Midbrain (tissue), 1 donor: ENCODE measurements at places on chromosomes 12 and 14.

DNA sequence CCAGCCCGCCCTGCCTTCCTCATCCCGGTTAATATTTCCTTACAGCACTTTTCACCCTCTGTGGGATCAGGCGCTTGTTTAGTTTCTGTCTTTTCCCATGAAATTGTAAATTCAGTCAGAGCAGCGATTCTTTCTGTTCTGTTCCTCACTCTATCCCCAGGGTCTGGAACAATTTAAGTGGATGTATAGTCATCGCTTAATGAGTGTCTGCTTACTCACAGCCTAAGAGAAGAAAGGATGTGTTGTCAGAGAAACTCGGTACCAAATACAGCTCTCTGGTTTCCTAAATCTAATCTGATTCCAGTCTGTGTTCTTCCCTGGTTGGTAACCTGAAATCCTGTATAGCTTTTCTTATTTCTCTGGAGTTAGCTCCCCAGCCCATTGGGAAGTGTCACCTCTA is 44.9 kb downstream of the FOS start:
- DNase-seq = no peak

- no peak for DNase-seq
These were observed 291.2 kb downstream of the ZFP36L1 start for GRCh38 chr14:68501614-68502052.

DNA sequence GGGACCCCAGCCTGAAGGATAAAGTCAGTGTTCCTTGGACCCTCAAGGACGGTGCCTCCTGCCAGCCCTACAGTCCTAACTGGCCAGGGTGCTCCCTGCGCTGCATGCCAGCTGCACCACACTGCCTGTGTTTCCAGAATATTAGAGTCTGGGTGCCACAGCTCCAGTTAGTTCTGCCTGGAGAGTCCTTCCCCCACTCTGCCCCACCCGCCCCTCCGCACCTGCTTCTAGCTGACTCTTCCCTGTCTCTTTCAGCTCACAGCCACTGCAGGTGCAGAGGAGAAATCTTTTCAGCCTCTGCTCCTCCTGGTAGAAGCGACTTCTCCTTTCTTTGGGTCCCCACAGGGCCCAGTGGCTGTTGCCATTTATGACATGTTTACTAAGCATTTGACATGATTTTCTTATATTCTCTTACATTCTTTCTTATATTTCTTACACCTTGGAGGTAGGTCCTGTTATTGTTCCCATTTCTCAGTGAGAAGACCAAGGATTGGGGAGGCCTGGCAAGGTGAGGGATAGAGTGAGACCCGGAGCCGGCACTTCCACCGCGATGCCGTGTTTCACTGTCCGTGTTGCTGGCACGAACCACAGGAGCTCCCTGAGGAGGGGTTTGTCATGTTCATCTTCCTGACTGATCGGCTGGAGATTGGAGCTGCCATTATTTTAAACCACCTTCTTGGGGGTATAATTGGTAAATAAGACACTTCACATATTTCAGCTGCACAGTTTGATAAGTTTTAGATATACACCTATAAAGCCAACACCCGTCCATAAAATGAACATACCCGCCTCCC is 29.4 kb downstream of the SYNE3 start:
- no peak for DNase-seq

GRCh38 chr12:125467363-125467762 is 402.1 kb downstream of the AACS start:
- no peak for DNase-seq

DNA sequence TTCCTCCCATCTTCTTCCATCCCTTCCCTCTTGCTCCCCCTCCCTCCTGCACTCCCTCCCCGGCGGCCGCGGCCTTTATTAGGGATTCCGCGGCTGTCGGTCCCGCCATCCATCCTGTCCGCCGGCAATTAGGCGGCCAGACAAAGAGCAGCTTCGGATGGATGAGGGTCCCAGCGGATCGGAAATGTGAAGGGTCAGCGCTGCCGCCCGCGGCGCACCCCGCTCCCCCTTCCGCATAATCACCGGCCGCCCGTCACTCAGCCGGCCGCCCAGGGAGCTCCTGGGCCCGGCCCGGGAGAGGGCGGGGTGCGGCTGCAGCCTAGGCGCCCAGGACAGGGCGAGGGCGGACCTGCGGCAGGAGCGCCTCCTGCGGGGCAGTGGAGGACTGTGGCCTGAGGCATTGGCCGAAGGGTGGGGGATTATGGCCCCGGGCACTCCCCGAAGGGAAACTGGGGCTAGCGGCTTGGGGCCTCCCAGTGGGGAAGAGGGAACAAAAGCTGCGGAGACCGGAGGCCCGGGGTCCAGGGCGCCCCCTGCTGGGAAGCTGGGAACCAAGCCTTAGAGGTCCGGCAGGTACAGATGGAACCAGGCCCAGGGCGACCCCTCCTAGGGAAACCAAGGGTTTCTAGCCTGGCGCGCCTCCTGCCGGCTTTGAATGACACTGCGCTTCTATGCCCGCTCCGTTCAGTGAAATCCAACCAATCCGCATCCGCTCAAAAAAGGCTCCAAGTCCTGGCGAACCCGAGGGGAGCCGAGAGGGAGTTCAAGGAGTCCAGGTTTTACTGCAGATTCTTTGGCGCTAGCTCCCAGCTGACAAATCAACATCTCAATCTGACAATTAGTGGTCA is 4.4 kb upstream of the DNAJC22 start:
- DNase-seq = peak; percentile 70

- no peak for DNase-seq
These were observed 796.0 kb downstream of the SLC16A7 start for GRCh38 chr12:60391791-60392190.

GRCh38 chr14:92481811-92482555 is 31.6 kb upstream of the RIN3 start:
- no peak for DNase-seq

DNA sequence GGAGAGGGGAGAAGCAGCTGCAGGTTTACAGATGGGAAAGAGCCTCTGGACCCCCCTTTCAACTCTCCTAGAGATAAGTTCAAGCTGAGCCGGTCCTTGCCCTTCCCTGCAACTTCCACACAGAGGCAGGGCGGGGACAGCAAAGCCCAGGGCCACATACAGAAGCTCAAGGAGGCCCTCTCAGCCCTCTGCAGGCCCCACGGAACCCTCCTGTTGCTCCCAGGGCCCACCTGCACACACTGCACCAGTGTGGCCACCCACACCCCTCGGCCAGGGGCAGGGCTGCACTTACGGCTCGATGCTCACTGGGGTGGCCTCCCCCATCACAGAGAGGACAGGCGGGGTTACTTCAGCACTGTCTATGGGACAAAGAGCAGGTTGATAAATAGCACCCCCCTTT is 13.0 kb upstream of the PNMA1 start:
- no peak for DNase-seq

DNA sequence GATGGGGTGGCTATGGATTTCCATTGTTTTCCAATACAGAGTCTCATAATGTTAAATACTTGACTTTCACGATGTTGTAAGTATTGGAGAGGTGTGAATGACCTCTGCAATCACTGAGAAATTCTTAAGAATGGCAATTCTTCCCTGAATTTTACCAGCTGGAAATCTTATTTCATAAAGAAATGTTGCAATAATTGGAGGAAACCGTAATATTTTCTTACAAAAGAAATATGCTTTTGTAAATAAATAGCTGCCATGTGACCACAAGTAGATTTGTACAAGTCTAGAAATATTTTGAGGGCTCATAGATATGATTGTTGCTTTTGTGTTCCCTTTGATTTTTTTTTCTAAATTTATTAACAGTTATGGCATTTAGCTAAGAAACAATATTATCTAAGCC is 308.7 kb upstream of the ATP2B1 start:
- DNase-seq = no peak

DNA sequence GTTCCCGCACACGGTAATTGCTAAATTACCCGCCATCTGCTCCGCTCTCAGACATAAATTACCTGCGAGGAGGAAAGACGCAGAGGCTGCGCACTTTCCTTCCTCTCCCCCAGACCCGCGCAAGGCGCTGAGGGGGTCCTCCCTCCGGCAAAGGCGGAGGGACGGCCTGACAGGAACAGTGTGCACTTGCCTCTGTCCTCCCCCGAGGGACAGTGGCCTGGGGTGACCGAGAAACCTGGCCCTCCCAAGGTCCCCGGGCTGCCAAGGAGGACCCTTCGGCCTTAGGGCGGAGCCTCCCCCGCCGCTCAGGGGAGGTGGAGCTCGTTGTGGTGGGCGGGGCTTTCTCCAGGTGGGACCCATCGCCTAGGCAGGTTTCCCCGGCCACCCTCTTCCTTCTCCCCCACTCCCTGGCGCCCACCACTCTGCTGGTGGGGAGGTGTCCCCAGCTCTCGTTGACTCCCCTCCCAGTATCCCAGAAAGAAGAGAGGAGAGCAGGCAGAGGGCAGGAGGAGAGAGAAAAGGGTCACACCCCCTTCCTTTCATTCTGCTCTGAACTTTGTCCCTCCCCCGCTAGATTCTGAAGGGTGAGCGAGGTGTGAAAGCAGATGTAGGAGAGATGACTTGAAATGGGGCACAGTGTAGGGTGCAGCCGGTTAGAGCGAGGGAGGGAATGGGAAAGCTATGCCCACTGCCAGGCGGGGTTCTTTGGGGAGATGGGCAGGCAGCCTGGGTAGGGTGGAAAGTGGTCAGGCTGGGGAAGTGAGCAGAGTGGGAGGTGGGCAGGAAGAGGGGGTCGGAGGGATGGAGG is 11.4 kb upstream of the CALCOCO1 start:
- no peak for DNase-seq

- DNase-seq = no peak
These were observed 158.9 kb upstream of the EEA1 start for GRCh38 chr12:93087840-93088610.

DNA sequence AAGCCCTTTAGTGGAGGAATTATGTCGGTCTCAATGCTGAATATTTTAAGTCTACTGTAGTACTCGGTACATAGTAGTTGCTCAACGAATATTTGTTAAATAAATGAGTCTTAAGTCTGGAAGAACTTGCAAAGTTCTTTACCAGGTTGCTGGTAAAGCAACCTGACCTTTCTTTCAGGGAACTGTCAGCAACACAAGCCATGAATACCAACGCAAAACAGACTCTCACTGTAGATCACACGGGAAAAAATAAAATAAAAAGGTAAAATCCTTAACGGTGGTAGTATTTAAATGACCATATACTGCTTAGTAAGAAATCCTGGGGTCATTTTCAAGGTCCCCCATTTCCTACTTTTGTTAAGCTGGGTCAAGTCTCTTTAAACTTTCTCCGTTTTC is 447 bp upstream of the NUBPL start:
- no peak for DNase-seq

DNA sequence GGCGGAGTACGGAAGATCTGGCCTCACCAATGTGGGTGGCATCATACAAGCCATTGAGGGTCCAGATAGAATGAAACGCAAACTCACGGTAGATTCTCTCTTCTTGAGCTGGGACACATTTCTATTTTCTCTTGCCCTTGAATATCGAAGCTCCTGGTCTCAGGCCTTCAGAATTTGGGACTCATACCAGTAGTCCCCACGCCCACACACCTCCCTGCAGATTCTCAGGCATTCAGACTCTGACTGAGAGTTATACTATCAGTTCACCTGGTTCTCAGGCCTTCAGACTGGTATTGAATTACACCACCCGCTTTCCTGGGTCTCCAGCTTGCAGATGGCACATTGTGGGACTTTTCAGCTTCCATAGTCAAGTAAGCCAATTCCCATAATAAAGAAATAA is 37.8 kb downstream of the EIF2S3B start:
- no peak for DNase-seq

DNA sequence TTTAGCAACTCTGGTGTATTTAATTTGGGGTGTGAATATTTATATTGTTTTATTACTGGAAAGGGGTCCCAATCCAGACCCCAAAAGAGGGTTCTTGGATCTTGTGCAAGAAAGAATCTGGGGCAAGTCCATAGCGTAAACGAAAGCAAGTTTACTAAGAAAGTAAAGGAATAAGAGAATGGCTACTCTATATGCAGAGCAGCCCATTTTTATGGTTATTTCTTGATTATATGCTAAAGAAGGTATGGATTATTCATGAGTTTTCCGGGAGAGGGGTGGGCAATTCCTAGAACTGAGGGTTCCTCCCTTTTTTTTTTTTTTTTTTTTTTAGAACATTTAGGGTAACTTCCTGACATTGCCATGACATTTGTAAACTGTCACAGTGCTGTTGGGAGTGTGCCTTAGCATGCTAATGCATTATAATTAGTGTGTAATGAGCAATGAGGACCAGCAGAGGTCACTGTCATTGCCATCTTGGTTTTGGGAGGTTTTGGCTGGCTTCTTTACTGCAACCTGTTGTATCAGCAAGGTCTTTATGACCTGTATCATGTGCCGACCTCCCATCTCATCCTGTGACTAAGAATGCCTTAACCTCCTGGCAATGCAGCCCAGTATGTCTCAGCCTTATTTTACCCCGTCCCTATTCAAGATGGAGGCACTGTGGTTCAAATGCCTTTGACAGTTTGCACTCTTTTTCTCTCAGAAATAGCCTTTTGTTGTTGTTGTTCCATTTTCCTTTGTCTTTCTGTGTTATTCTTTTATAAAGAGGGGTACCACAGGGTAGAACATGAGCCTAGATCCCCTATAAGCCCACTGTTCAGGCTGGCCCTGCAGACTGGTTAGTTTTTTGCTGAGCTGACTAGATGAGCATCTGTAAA is 75.5 kb upstream of the DCD start:
- DNase-seq = peak; percentile 7

DNA sequence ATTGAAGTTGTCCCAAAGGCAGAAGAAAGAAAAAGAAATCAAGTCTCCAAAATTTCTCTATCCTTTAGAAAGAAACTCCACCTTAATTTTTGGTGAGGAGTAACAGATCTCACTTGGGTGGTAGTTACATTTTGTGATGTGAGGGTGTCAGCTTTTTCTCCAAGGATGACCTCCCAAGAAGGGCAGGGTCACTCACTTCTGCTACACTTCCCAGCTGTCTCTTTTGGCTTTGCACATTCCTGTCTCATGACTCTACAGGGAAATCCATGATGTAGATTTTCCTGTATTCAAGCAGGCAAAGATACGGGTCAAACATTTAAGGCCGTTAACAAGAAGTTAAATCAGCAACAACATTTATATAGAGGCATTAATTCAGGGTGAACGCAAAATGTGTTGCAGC is 1016.4 kb downstream of the NRXN3 start:
- DNase-seq = no peak

- DNase-seq = no peak
These were observed 29.3 kb downstream of the NELL2 start for GRCh38 chr12:44846826-44847225.
